ENCODE measurements at places on chromosomes 7 and 10.

DNA sequence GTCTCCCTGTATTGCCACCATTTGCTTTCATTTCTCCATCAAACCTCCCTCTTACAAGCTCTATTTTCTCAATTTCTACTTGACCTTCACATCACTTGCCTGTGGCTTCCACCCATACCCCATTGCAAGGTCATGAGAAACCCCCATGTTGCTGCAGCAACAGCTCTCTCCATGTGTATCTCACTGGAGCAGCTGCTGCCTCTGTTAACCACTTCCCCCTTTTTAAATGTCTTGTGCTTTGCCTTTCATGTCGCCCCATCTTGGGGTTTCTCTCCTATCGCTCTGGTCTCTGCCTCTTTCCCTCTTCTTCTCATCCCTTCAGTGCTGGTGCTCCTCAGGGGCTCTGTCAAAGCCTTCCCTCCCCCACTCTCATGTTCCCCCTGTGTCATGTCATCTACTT lies 148.8 kb downstream of the CHN2 start:
- peak; percentile 41 for DNase-seq

- no peak for DNase-seq
Observed at GRCh38 chr7:1160670-1161021, 650 bp upstream of the ZFAND2A start.

DNA sequence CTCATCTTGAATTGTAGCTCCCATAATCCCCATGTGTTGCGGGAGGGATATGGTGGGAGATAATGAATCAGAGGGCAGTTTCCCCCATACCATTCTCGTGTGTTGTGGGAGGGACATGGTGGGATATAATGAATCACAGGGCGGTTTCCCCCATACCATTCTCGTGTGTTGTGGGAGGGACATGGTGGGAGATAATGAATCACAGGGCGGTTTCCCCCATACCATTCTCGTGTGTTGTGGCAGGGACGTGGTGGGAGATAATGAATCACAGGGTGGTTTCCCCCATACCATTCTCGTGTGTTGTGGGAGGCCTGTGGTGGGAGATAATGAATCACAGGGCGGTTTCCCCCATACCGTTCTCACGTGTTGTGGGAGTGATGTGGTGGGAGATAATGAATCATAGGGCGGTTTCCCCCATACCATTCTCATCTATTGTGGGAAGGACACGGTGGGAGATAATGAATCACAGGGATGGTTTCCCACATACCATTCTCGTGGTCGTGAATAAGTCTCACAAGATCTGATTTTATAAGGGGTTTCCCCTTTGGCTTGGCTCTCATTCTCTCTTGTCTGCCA lies 271.0 kb downstream of the MAD1L1 start:
- DNase-seq, result peak; percentile 54

- peak; percentile 36 for DNase-seq
Observed at GRCh38 chr10:30219971-30220751, 128.9 kb downstream of the MTPAP start.

GRCh38 chr7:102195361-102195760 lies 91.3 kb upstream of the SH2B2 start:
- no peak for DNase-seq

DNA sequence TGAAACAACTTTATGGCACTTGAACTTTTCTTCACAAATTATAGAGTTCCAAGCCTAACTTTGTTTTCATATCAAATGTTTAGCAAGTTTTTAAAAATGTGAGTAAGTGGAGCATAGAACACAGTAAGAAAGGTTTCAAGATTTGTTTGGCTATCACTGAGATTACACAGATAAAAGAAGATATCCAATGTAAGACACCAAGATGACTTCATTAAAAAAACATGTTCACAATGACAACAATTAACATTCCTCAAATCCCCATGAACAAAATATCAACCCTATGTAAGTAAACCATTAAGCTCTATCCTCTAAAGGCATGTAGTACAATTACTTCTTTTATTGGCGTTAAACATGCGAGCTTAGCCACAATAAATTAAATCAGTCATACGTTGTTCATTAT lies 129.7 kb downstream of the RELN start:
- DNase-seq, result no peak

DNA sequence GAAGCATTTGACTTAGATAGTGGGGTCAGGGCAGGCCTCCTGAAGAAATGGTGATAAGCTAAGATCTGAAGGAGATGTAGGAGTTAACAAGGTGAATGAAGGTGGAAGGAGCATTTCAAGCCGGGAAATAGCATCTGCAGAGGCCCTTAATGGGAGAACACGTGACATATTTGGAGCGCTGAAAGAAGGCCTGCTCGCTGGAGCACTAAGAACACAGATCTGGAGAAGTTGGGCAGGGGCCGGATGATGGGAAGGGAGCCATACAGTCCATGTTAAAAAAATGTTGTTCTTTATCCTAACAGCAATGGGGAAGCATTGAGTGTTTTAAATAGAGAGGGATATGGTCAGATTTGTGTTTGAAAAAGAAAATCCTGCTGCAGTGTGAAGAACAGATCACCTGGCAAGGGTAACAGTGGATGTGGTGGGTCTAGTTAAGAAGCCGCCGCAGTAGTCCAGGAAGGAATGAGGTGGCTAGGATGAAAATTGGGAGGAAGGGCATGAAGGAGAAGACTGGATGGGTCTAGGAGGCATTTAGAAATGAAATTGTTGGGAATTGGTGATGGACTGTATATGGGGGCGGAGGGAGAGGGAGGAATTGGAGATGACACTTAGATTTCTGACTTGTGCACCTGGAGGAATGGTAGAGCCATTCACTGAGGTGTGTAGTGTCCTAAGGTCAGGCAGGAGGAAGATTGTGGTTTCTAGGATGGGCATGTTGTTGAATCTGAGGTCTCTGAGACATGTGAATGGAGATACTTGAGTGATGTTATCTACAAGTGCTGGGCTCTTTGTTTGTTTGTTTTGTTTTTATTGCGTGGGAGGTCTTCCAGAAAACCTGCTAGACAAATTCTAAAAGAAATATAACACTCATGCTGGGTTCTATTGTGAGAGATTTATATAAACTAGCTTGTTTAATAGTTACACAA lies 58.4 kb downstream of the MET start:
- DNase-seq, result no peak

GRCh38 chr10:129441372-129442009 lies 25.6 kb upstream of the MGMT start:
- DNase-seq, result no peak

- DNase-seq, result no peak
Observed at GRCh38 chr7:79520543-79520942, 67.1 kb upstream of the MAGI2 start.

DNA sequence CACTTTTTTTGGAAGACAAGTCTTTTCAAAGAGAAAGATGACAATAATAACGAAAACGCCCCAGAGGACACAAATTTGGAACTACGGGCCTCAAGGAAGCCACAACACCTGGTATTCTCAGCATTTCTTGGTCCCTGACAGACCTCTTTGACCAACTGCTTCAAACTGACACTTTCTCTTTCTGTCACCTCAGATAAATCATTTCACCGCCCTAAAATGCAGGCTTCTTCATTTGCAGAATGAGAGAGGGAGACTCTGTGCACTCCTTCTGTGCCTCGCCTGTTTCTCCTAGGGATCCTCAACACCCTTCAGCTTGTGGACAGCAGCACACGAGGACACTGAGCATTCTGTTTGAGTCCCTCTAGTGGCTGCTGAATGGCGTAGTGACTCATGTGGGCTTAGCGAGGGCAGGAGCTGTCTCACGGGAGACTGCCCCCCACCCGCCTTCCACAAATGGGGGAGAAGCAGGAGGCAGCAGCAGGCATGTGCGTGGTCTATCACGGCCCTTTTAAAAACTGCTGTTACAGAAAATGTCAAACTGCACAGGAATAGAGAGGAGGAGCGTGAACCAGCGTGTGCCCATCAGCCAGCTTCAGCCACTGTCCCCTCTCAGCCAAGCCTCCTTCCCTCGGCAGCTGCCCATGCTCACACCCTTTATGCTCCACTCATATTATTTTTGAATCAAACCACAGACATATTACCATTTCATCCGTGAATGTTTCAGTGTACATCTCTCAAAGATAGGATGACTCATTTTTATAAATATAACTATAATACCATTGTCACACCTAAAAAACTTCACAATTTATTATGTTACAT lies 41.4 kb downstream of the GSDME start:
- DNase-seq, result no peak

- DNase-seq, result no peak
Observed at GRCh38 chr7:121279822-121280221, 49.0 kb upstream of the WNT16 start.

- peak; percentile 54 for DNase-seq
Observed at GRCh38 chr10:95242581-95243317, 48.1 kb downstream of the PDLIM1 start.

DNA sequence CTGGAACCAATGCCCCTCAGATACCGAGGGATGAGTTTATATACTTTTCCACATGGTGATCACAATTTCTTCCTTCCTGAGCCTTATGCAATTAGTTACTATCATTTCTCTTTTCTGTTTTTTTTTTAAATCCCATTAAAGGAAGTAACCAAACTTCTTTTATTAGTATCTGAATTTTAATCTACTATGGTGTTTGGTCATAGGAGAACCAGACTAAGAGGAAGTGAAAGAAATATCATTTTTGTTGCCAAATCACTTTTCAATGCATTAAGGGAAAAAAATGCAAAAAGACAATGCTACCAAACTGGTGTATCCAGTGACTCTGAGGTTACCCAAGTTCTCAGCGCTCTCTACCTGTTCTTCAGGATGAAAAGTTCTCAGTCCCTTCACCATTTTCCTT lies 167.7 kb downstream of the NXPH1 start:
- DNase-seq, result peak; percentile 5

GRCh38 chr7:44634187-44634838 lies 27.9 kb downstream of the OGDH start:
- DNase-seq, result no peak

DNA sequence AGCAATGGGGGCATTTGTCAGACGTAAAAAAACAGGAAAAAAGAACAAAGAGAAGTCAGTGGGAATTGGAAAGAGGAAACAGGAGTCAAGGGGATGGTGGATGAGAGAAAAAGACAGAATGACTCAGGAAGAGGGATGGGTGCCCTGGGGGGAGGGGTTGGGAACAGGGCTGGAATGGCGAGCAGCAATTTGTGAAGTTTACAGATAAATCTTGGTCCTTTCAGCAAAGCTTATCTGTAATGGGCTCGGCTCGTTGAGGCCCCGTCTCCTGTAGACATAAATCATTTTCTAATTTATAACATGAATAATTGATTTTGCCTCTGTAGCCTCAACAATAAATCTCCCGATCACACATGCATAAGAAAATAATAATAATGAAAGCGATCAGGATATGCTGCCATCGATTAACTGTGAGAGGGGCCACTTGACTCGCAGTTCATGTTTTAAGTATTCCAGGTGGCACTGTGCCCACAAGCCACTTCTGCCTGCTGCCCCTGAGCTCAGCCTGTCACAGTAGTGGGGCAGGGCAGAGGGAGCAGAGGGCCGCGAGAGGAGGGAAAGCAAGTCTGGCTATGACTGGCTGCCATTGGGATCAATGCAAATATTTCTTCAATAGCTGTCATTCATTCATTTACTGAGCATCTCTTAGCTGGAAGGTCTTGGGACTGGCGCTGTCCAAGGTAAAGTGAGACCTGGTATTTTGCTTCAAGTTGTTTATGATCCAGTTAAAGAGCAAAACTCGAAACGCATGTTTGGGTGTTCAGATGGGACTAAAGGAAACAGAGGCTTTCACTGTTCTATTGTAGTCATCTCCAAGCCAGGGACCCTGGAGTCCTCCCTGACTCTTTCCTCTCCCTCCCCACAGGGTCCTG lies 47.4 kb upstream of the R3HCC1L start:
- DNase-seq, result no peak

- DNase-seq, result peak; percentile 79
Observed at GRCh38 chr10:110717781-110718589, 73.8 kb downstream of the RBM20 start.

DNA sequence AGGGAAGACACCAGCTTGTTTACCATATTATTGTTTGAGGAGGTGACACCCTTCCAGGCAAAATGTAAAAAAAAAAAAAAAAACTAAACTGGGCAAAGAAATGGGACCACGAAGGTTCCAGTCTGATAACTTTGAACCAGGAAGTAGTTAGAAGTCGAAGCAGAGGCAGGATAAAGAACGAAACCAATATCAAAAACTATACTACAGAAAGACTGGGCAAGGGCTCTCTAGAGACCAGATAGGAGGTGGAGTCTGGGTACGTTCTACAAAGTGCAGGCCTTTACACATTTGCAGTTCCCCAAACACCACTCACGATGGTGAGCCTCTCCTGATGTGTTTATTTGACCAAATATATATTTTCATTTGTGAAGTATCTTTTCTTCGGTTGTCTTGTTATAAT lies 125.7 kb upstream of the CDK1 start:
- DNase-seq, result no peak

- DNase-seq, result no peak
Observed at GRCh38 chr10:63071145-63071544, 62.0 kb upstream of the NRBF2 start.

- peak; percentile 42 for DNase-seq
Observed at GRCh38 chr10:8417631-8418030, 363.1 kb downstream of the GATA3 start.

DNA sequence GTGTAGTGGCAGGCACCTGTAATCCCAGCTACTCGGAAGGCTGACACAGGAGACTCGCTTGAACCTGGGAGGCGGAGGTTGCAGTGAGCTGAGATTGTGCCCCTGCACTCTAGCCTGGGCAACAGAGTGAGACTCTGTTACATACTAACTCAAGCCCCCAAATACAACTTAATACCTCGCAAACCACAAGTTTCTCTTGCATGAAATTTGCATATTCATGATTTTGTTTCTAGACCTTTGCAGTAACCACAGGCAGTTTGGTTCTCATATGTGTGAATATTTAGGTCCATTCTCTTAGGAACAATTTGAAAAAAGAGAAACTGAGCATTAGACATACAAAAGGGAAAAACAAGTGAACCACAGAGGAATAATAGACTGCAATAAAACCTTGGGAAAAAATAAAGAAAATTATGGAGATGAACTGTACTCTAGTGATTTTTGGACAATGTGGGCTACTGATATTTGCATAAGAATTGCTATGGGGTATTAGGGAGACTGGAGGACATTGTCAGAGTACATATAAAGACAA lies 77.0 kb downstream of the ZNF277 start:
- DNase-seq, result no peak

DNA sequence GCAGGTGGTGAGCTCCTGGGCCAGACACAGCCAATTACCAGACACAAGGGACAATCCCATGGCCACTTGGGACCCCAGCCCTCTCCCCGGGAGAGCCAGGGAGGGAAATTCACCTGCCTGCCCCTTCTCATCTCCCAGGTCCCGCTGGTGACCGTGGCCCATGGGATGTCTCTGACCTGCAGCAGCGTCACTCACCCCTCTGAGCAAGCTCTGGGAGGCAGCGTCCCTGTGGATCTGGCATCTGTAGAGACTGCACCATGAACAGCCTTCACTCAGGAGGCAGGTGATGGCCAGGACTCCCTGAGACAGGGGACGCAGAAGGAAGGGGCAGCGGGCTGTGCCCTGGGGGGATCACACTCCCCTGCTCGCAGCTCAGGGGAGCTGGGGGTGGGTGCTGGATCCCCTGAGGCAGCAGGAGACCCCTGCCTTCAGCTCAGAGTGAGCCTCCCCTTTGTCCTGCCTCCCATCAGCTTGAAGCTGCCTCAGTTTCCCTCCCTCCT lies 90.8 kb downstream of the FOXL3 start:
- no peak for DNase-seq

Measured in inflammatory macrophage treated with lipopolysaccharide for 1 hour (primary cell).